ENCODE measurements at places on chromosomes 4 and X. TPM values are rescaled to one million over a fixed set of nuclear protein-coding genes. Genes with fewer than 3 reads are reported as not detected.
A peak's percentile ranks its signal among the peaks of the same experiment; 100 is the strongest.

DNA sequence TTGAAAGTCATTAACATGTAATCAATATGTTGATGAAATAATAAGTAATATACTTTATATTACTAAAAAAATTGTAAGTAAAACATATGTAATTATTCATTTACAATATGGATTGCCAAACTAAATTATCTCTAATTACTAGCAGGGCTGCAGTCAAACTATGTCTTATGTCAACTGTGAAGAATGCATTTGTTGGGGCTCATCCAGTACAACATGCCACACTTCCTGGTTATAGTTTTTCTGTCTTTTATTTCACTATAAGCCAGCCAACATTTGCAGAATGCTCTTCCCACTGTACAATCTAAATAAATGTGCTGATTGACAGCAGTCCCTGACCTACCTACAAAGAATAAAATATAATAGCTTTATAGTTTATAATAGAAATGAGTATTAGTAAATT, 975.4 kb upstream of the NDST4 start:
- no peak for DNase-seq

DNA sequence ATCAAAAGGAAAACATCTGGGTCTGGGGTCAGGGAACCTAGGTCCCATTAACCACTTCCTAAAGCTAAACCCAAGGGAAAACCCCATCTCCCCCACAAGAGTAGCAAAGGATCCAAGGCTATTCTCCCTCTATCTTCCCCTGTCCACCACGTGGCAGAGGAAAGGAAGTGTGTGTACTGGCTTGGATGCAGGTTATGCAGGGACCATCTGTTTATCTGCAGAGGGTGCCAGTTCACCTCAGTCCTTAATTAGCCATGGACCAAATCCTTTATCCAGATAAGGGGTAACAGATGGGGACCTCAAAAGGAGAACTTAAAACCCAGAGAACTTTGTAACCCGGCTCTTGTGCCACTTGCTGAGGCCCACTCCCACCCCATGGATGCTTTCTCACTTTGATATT, 135.3 kb downstream of the ZNF518B start:
- no peak for DNase-seq

DNA sequence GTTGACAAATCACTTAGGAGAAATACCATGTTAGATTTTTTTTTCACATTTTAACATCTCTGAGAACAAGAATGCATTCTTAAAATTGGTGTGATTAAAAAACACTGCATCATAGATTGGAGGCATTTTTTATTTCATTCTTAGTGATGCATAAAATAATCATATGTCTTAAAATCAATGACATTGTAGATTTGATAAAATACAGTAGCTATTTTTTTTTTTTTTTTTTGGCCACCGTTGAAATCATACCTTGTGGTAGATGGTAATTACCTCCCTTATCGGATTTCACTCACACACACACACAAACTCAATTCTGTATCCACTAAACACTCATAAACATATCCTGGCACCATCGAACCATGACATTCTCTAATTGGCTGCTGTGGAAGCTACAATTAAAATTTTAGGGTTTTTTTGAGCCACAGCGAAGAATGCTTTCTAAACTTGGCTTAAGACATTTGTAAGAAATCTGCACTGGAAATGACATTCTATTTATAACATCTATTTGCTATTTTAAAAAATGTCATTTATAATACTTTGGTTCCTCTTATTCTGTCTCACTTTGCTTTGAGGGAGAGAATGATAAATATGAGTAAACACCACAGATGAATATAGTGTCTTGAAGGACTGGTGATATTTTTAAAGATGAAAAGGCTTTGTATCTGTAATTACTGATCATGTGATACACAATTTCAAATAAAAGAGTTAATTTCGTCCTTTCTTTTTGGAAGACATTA, 60.1 kb downstream of the CCSER1 start:
- no peak for DNase-seq

GRCh38 chr4:165668694-165669093, 204.3 kb upstream of the TLL1 start:
- peak; percentile 4 for DNase-seq

DNA sequence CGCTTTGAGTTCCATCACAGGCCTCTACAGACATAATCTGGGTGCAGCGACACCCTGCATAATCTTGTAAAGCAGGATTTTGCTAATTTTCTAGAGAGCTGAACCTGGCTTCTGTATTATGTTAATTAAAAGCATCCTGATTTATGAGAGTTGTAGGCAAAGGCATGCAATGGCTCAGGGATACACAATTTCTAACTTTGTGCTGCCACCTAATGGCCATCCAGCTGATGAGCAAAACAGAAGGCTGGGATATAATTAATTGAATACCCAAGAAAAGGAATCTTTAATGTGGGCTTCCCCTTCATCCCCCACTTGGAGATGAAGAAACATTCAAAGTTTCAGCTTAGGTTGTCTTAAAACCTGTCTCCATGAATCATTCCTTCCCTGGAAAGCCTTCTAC, 78.1 kb downstream of the BMP15 start:
- peak; percentile 22 for DNase-seq

Gene COX7B2
- not detected for total RNA-seq

Gene HS3ST1
- 3.5 TPM for total RNA-seq

- no peak for DNase-seq
These were observed 42.4 kb downstream of the N4BP2 start for GRCh38 chr4:40099010-40099409.

Gene CT45A10
- total RNA-seq: 42.2 TPM

Gene GABRG1
- total RNA-seq: not detected

- peak; percentile 24 for DNase-seq
These were observed 28.1 kb upstream of the ANOS1 start for GRCh38 chrX:8760021-8760420.

- DNase-seq: no peak
These were observed 3.0 kb downstream of the ZIC3 start for GRCh38 chrX:137568741-137569469.

- DNase-seq: no peak
These were observed 93.2 kb downstream of the FAM13A start for GRCh38 chr4:88963817-88964216.

DNA sequence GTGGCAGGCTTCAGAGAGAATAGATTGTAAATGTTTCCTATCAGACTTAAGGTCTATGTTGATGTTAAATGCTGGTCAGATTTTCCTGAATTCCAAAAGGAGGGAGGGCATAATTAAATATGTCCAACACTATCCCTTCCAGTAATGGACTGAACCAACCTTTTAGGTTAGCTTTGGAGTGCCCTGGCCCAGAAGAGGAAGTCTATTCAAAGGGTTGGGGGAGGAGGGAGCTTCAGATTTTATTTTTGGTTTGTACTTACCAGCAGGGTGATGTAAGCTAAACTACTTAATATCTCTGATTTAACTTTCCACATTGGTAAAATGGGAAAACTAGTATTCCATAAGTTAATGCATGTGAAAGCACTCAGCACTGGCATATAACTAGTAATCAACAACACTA, 91.1 kb downstream of the RBM46 start:
- no peak for DNase-seq

- no peak for DNase-seq
These were observed 243.2 kb upstream of the POF1B start for GRCh38 chrX:85622635-85623034.

Gene HTN1
- not detected for total RNA-seq

GRCh38 chr4:10158333-10158942, 41.8 kb upstream of the WDR1 start:
- DNase-seq: no peak

DNA sequence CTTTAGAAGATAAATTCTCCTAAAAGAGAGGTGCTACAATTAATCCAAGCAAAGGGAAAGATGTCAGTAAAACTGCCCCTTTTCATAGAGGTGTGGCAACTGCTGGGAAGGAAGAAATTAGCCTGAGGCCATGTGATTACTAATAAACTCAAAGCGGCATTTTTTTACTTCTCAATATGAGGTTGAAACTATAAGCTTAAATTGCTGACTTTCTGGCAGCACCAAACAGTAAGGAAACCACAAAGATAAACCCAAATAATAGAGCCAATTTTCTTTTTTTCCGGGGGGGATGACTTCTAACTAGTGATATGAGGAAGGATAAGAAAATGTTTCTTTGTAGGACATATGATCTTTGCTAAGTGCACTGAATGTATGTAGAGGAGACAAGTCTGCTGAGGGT, 30.9 kb downstream of the AR start:
- no peak for DNase-seq

DNA sequence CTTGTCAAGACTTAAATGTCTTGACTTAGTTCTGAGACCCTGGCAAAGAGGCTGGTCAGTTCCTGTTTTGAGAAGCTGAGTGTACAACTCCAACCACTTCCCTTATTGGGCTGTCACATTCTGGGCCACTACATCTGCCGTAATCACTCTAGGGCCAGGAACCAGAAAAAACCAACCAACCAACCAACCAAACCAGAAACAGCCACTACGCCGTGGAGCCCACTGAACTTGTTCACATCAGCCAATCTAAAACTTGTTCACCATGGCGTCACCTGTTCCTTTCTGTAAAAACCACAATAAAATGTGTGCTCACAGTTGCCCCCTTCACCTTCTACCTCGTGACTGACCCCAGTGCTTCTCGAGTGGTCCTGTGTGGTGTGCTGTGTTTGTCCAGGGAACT, 107.3 kb downstream of the JADE1 start:
- DNase-seq: no peak

DNA sequence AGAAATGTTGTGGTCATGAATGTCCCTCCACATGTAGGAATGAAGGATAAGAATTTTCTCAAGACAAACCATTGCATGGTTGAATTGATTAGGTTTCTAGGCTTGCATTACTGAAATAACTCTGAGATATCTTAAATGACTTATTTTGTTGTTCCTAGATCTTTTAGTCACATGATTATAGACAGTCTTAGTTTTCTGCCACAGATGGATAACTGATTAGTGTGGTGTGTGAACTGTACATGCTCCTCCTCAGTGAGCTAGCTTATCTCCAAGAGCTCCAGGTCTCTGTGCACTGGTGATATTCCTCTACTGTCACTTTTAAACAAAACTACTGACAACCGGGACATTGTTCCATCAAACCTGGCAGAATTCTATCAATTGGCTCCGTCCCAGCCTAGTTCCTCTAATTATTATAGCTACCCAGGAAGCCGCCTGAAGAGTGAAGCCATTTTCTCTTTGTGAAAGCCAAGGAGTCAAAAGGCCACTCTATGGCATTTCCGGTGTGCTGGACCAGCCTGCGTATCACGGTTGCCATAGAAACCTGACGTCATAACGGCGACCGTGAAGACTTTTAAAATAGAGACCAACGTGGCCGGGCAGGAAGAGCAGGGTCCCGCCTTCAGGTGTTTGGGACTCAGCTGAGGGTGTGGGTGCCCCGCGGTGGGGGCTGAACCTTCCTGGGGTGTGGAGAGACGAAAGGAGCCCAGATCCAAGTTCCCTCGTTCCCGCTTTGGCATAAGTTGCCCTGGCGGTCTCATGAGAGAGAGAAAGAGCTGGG, 28.1 kb downstream of the BEX3 start:
- DNase-seq: peak; percentile 79

DNA sequence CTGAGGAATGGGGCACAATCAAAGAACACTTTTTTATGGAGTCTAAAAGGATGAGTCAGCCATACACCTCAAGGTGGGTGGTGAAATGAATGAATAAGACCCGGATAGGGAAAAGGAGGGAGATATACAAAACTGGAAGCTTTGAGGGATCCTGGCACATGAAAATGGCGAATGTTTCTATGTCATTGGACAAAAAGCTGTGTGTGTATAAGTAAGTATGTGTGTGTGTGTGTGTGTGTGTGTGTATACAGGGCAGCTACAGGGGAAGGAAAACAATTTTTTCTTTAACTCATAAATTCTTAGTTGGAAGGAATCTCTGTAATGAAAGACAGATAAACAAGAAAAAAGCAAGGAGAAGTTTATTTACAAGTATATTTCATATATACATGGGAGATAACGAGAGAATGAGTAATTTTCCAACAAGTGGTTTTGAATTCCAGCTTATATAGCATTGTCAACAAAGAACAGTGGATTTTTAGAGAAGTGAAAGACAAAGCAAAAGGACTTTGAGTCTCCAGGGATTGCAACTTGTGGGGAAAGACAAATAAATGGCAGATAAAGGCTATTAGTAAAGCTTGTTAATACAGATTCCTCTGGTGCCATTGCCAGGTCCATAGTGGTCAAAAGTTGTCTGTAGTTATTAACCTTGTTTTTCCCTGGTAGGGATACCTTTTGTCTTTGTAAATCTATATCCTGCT, 99.7 kb downstream of the MMRN1 start:
- DNase-seq: peak; percentile 32

DNA sequence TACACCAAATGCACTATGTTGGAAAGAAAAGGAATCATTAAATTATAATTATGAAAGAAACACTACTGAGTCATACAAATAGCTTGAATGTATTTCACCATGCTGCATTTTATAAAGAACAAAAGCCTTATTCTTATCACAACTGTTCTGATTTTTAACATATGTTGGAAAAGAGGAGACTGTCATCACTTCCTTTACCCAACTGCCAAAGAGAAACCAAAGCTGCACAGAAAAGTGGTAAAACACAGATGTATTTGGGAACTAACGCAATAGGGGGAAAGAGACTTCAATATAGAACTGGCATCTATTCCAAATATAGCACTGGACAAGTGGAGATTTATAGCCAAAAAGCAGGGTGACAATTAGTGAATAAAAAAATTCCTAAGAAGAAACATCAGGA, 181.0 kb downstream of the SPANXN3 start:
- peak; percentile 0 for DNase-seq

GRCh38 chrX:9864011-9864410, 77.8 kb downstream of the SHROOM2 start:
- no peak for DNase-seq

GRCh38 chrX:123600181-123600580, 132.7 kb downstream of the THOC2 start:
- DNase-seq: no peak

Gene PPA2
- total RNA-seq: 91.6 TPM

DNA sequence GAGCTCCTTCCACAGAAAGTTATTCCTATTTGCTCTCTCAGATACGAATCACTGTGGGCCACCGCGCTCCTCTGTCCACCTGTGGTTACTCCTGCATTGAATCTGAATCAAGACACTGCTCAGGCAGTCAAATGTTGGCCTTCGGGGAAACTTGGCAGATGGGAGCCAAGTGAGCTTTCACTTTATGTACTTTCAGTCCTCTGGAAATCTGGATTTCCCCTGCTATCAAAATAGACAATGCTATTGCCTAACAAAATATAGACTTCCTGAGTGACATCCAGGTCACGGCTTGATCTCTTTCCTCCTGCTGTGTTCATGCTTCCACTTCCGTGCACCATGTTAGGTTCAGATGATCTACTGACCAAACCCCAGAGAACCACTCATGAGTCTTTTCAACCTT, 43.8 kb downstream of the FHL1 start:
- DNase-seq: no peak

- DNase-seq: no peak
These were observed 168.2 kb downstream of the COL25A1 start for GRCh38 chr4:109134268-109134667.

GRCh38 chr4:123248085-123248659, 148.4 kb upstream of the SPRY1 start:
- DNase-seq: no peak

DNA sequence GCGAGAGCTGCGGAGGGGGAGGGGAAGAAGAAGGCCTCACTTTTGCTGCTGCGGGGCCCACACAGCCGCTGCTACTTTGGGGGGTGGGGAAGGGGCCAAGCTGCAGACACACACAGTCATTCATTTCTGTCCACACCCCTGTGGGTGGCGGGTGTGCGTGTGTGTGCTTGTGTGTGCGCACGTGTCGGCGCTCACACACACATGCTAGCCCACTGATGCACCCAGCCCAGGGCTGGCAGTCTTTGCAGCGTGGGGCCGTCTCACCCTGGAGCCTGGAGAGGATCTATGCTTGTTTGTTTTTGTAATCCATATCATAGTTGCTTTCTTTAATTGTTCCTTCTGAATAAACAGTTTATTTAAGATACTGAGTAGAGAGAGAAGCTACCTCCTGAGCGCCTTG, 4.0 kb downstream of the DUSP9 start:
- DNase-seq: no peak

GRCh38 chr4:117135634-117136354, 50.4 kb upstream of the TRAM1L1 start:
- no peak for DNase-seq
